ENCODE measurements at places on chromosomes 5 and 9.

GRCh38 chr5:43620944-43621505, 18.0 kb downstream of the NNT start:
- DNase-seq: no peak

DNA sequence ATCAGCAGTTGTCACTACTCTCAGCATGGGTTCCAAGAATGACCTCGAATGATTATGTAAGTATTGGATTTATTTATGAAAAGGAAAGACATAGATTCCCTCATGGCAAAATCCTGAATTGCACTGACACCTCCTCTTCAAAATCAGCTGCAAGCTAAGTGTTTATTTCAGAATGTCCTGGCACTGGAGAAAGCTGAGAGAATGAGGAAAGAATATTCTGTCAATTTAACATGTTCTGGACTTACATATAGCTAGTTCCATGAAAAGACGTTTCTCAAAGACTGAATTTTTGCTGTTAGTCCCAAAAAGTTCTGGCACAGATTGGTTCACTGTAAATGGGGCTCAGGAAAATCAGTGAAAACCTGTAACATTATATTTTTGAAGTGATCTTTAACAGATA, 120.3 kb downstream of the NREP start:
- no peak for DNase-seq

DNA sequence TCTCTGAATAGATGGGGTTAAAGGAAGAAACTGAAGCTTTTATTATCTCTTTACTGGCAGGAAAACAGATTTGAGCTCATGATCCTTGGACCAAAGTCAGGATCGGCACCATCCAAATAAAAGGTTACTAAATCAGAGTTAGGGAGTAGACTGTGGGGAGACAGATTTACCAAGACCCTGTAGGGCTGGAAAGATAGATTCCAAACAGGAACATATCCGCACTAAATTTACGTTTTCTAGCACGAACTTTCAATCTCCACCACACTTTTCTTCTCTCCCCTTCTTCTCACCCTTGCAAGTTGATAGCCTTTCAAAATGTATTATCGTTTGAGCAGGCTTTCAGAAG, 120.0 kb upstream of the HMHB1 start:
- DNase-seq: no peak

GRCh38 chr9:121498487-121499176, 1.0 kb downstream of the GGTA1 start:
- no peak for DNase-seq

- DNase-seq: no peak
Observed at GRCh38 chr9:95189251-95190098, 128.0 kb downstream of the FANCC start.

GRCh38 chr9:134219646-134220060, 55.3 kb upstream of the RNU6ATAC start:
- no peak for DNase-seq

GRCh38 chr5:172616730-172617129, 24.3 kb upstream of the NEURL1B start:
- DNase-seq: no peak

- DNase-seq: no peak
Observed at GRCh38 chr5:72244862-72245371, 75.1 kb downstream of the MRPS27 start.

- DNase-seq: no peak
Observed at GRCh38 chr5:80884086-80884813, 75.9 kb upstream of the RASGRF2 start.

DNA sequence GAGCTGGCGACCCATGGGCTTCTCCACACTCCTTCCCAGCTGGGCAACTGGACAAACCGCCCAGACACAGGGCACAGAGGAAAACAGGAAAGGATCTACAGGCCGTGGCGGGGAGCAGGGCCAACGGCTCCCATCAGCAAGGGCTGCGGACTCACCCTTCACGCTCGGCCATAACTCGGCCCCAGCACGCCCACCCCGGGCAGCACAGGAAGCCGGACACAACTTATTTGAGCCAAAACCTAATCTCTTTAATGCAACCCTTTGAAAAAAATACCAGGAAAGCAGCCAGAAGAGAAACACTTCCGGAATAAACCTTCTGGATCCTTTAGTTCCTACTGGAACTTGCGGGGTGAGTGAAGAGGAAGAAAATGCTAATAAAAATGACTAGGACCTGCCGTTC, 59.9 kb downstream of the VAV2 start:
- DNase-seq: no peak

DNA sequence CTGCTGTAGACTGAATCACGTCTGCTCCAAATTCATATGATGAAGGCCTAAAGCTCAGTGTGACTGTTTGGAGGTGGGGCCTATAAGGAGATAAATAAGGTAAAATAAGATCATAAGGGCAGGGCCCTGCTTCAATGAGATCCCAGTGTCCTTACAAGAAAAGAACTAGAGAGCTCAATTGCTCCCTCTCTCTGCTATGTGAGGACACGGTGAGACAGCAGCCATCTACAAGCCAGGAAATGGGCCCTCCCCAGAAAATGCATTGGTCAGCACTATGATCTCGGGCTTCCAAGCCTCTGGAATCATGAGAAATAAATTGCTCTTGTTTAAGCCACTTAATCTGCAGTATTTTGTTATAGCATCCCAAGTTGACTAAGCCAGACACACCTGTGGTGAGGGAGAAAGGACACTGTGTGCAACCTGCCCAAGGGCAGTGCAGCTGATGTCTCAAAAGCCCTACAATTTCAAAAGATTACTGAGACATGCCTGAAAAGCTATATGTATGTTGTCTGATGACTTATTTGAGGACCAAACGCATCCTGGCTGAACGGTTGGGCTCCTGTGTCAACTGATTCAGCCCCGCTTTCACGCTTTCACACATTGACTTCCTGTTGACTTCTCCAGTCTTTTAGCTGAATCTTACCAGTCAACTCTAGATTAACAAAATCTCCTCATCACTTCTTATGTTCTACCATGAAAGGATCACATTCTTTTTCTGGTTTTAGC, 13.2 kb downstream of the GZMK start:
- peak; percentile 13 for DNase-seq

- DNase-seq: no peak
Observed at GRCh38 chr5:140678993-140679392, 5.6 kb upstream of the DND1 start.

DNA sequence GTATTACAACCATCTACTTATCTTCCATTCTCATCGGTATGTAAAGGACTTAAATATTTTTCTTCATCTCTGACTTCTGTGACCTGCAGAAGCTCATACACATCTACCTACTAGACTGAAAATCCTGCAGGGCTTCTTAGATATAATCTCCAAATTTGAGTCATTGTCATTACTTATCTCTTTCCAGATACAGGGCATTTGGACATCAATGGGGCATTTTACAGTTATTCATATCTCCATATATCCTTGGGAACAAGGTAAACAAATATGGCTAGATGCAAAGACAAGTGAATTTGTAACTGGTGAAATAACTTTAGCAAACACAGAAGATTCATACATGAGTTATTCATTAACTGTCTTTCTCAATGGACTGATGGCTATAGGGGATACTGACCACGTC, 37.7 kb upstream of the IL7R start:
- no peak for DNase-seq

- no peak for DNase-seq
Observed at GRCh38 chr5:169507051-169507450, 76.5 kb upstream of the SPDL1 start.

DNA sequence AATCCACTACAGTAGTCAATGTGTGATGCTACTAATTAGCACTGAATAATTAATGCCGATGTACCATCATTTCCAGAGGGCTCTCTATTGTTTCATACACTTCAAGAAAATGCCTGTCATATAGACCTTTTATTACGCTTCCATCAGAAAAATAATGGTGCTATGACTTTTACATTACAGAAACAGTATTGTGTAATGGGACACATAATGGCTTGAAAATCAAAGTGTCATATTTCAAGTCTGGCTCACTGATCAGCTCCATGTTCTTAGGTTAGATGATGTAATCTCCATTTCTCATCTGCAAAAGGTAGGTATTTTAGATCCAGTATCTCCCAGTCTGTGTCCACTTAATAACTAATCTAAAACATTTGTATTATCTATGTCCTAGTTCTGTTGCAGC, 990.6 kb upstream of the TYRP1 start:
- no peak for DNase-seq

DNA sequence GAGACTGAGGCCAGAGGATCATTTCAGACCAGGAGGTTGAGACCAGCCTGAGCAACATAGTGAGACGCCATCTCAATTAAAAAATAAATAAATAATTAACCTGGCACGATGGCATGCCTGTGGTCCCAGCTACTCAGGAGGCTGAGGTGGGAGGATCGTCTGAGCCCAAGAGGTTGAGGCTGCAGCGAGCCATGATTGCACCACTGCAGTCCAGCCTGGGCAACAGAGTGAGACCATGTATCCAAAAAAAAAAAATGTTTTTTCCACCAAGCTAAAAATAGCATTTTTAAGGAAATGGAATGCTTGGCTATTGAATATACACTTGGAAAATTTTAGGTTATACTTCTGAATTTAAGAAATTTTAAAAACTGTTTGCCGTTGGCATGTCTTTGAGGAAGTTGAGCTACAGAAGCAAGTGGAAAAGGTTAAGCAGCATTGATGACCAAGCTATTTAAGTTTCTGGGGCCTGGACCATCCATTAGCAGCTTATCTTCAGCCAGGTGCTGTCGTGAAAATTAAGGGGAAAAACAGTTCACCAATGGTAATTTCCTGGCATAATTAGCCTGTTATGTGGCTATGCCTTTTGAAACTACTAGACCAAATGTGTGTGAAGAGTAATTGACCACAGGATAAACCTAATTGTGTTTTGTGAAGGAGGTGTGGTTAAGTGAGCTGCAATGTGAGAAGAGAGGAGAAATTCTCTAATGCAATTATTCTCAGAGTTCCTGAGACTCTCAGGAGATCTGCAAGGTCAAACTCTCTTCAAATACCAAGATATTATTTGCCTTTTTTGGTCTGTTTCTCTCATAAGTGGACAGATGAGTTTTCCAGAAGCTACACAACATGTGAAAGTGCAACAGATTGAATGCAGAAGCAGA, 21.0 kb downstream of the F2R start:
- DNase-seq: no peak

- no peak for DNase-seq
Observed at GRCh38 chr5:61801174-61801573, 469.1 kb downstream of the ZSWIM6 start.

GRCh38 chr5:73160239-73160671, 12.7 kb upstream of the TMEM174 start:
- DNase-seq: no peak

- no peak for DNase-seq
Observed at GRCh38 chr9:91452844-91453243, 29.2 kb upstream of the NFIL3 start.

DNA sequence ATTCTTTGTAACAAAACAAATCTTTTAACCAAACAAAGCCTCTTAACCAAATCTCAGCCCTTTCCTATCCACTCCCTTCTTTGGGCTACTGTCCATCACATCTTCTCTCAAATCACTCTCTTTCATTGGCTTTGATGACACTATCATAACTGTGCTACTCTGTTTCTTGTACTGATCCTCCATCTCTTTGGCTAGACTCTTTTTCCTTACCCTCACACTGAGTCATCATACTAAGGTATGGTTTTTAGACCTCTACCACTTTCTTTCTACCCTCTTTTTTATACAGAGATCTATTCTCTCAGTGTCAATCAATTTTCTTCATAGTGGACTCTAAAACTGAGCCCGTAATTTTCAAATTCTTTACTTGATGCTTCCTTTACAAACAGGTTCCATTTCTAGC, 174.9 kb downstream of the RAPGEF6 start:
- DNase-seq: no peak

GRCh38 chr5:179769796-179770195, 24.0 kb upstream of the LTC4S start:
- no peak for DNase-seq

DNA sequence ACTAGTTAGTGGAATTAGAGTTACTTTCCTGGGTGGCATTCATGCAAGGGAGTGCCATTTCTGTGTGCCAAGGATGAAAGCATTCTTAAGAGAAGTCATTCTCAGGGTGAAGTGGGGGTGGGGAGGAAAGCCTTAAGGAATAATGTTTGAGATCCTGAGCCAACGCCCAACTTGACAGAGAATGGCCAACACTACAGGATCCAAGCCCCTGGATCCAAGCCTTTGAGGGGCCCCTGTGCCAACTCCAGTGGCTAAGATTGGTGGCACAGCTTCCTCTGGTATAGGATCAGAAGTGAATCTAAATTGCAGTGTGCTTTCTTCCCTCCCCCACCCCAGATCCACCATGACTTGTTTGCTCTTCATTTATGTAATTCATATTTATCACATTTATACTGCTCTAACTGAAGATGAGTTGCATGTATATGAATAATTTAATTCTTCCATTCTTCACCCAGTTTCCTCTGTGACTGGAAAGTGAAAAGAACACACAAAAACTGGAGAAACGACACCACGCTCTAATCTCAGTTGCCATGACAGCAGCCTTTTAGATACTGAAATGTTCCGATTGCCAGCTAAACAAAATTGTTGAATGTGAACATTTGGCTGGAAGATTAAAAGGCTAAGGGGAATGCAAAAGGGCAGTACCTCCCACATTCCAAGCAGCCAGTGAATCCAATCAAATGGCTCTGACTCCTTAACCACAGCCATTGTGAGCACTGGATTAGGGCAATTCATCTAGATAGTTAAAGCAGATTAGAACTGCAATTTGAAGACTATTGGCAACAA, 4.5 kb downstream of the ZNF608 start:
- no peak for DNase-seq

DNA sequence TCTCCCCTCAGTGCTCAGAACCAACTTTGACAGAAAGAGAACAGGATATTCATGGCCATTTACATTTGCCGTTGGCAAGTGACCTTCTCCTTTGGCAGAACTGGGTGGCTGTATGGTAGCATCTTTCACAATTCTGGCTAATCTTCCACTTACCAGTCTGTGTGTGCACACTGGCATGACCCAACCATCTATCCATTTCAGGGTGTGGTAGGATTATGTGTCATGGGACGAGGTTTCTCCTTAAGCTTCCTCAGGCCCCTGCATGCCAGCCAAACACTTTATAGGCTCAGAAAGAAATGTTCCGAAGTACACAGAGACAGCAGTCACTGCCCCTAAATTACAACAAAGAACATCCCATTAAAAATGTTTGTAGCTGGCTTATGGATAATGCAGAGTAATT, 497.1 kb downstream of the NFIB start:
- DNase-seq: no peak

GRCh38 chr5:11394933-11395332, 509.3 kb downstream of the CTNND2 start:
- DNase-seq: no peak

DNA sequence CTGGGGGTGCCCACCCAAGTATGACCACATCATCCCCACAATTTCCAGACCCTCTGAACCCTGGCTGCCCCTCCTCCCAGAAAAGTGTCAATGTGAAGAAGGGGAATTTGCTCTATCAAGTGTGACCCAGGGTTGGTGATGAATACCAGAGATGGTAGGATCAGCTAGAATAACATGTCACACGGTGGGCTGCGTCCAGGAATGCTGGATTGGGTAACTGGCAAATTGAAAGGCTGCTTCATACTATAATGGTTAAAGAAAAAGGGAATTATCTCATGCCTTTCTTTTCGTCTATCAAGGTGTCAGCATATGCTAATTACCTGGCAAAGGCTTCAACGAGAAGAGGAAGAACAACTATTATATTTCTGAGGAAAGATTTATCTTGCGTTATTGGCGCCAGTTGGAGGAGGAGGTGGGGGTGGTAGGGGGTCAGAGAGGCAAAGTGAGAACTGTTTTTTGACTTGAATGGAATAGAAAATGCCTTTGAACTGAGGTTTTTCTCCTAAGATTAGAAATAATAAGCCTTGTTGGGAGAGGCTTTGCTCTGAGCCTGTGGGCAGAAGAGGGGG, 27.8 kb upstream of the ARAP3 start:
- no peak for DNase-seq

GRCh38 chr9:87524061-87524460, 26.4 kb downstream of the DAPK1 start:
- no peak for DNase-seq
